ENCODE measurements at places on chromosomes 3 and 15.

DNA sequence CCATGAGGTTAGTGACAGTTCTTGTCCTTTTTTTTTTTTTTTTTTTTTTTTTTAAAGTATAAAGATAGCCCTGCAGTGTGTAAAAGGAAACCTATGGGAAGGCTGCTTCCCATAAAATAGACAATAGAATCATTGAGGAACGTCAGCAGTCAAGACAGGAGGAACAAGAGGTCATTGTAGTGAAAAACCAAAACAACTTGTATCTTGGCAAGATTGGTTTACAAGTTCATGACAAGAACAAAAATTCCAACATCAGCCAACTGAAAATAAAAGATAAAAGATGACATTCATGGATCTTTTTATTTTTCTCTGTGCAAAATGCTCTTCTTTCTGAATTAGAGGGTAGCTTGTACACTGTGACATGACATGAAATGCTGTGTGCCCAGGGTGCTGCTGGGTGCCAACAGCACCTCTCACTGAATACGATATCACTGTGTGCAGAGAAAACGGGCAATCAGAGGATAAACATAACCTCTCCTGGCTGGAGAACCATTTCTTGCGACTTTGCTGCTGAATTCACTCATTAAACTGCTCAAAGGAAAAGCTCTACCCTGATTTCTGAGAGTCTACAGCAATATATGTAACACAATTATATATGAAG lies 30.1 kb upstream of the IP6K2 start:
- H3K4me3 ChIP-seq: peak overlapping the region; percentile 13
- peak overlapping the region; percentile 76 for H3K27ac ChIP-seq

DNA sequence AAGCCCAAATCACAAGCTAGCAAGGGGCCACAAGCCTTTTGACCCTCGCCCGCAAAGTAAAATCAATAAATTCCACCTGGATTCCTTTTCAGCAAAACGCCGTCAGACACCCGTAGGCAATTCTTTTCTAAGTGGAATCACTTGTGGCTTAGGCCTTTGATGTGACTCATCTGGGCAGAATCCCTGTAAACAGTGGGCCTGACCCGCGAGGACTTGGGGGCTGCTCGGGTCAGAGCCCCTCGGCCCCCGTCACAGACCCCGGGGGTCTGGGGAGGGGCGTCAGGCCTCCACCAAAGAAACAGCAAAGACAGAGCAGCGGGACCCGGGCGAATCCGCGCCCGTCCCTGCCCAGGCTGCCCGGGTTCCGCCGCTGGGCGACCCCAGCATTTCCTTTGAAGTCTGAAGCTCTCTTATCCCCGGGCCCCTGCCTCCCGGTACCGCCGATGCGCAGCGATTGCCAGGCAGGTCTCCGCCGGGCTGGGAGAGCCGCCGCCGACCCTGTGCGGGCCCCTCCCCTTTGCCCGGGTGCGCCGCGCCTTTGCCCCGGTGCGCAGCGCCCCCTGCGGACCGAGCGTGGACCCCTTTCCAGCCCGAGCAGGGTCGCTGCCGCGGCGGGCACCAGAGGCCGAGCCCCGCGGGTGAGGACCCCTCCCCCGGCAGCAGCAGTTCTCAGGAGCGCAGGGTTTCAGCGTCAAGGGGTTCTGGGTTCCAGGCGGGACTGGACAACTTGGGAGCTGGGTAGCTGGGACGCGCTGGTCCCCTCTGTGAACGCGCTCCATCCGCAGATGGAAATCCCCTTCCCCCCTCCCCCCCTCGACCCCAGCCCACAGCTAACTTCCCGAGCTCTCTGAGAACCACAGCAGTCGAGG lies 178.3 kb downstream of the UACA start:
- H3K27me3 ChIP-seq: no peaks in the 10 kb centered on the region
- no peak overlapping the region for H3K4me3 ChIP-seq
- no peaks in the 10 kb centered on the region for H3K36me3 ChIP-seq
- no peaks in the 10 kb centered on the region for H3K4me1 ChIP-seq

- no peak overlapping the region for H3K4me3 ChIP-seq
- no peaks in the 10 kb centered on the region for H3K27me3 ChIP-seq
- H3K4me1 ChIP-seq: no peaks in the 10 kb centered on the region
- DNase-seq: no peak
- no peak overlapping the region for H3K27ac ChIP-seq
These were observed 136.0 kb downstream of the CD47 start for GRCh38 chr3:107954845-107955244.

DNA sequence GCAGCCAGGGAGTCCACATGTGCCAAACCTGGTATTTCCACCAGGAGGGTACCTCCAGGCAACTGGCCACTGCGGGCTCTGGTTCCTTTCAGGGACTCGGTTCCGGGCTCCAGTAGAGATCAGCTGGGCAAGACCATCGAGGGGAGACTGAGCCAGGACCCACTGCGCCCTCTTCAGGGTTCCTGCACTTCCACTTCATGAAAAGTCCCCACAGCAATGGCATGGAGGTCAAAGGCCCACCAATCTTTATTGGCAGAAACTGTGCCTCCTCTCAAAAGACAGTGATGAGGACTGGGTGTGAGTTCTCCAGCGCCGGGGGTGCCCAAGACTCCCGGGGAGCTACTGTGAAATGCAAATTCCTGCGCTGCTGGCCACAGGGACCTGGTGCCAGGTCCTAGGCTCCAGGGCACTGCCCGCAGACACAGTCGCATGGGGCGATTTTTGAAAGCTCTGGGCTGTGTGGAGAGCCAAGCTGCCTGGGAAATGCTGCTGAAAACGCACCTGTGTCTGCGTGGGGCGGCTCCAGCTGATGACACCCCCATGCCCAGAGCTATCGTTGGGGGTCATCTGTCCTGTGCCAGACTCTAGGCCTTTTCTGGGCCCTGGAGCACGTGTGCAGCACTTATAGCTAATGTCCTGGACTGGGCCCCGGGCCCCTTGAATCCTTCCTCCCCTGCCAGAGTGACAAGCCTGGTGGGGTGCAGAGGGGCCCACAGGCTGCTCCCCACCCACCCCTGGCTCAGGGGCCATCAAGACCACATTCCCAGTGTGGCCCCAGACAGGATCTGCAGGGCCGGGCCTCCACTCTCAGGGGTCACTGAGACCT lies 144.0 kb downstream of the NSMCE3 start:
- no peak for DNase-seq
- H3K27me3 ChIP-seq: no peaks in the 10 kb centered on the region
- H3K4me1 ChIP-seq: no peaks in the 10 kb centered on the region
- no peak overlapping the region for H3K27ac ChIP-seq
- no peak overlapping the region for H3K4me3 ChIP-seq

GRCh38 chr3:105077060-105077822 lies 289.5 kb upstream of the ALCAM start:
- no peak overlapping the region for H3K4me3 ChIP-seq
- no peaks in the 10 kb centered on the region for H3K4me1 ChIP-seq

- no peaks in the 10 kb centered on the region for H3K4me1 ChIP-seq
- no peak overlapping the region for H3K27ac ChIP-seq
- DNase-seq: no peak
- H3K4me3 ChIP-seq: no peak overlapping the region
- no peaks in the 10 kb centered on the region for H3K36me3 ChIP-seq
- H3K27me3 ChIP-seq: no peaks in the 10 kb centered on the region
These were observed 66.3 kb upstream of the NAALADL2 start for GRCh38 chr3:174792864-174793263.

DNA sequence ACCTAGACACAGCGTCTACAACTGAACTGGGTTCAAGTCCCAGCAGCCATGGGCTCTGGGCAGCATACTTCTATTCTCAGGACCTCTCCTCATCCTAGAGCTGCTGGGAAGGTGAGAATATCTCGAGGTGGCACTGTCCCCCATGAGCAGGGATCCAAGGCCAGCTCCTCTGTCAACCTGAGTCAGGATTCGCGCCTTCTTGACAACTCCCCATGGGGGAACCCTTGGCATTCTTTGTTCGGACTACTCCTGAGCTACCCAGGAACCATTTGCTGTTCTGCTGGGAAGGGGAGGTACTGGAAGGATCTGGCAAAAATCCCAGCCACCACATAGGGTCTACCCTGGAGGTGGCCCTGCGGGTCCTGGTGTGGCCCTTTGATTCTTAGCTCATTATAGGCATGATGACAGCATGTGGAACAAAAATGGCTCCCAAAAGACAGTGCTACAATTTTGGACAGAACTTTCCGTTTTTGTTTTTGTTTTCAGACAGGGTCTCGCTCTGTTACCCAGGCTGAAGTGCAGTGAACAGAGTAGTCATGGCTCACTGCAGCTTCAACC lies 22.3 kb downstream of the PLXNB1 start:
- DNase-seq: peak; percentile 19
- no peaks in the 10 kb centered on the region for H3K27me3 ChIP-seq
- peaks cover 4% of the 10 kb centered on the region for H3K4me1 ChIP-seq
- peaks cover 10% of the 10 kb centered on the region for H3K36me3 ChIP-seq
- H3K27ac ChIP-seq: no peak overlapping the region

- no peaks in the 10 kb centered on the region for H3K36me3 ChIP-seq
- H3K27me3 ChIP-seq: no peaks in the 10 kb centered on the region
- peak; percentile 73 for DNase-seq
- H3K4me3 ChIP-seq: peak overlapping the region; percentile 84
- H3K4me1 ChIP-seq: peaks cover 6% of the 10 kb centered on the region
- peak overlapping the region; percentile 99 for H3K27ac ChIP-seq
These were observed 747 bp upstream of the ZNF592 start for GRCh38 chr15:84747416-84748273.

GRCh38 chr15:58724466-58724865 lies 25.0 kb downstream of the ADAM10 start:
- no peaks in the 10 kb centered on the region for H3K36me3 ChIP-seq
- H3K27ac ChIP-seq: no peak overlapping the region
- H3K4me3 ChIP-seq: no peak overlapping the region
- DNase-seq: no peak
- no peaks in the 10 kb centered on the region for H3K27me3 ChIP-seq

- no peaks in the 10 kb centered on the region for H3K27me3 ChIP-seq
- peak; percentile 57 for DNase-seq
- H3K4me3 ChIP-seq: peak within 1 kb of the TSS; percentile 43
- no peaks in the 10 kb centered on the region for H3K36me3 ChIP-seq
- no peak within 1 kb of the TSS for H3K27ac ChIP-seq
These were observed at the start of gene CFAP161 for GRCh38 chr15:81133782-81134461. TSS of gene CFAP161 (plus strand) at chr15:81134270. CDS start at chr15:81134330, 60 bp downstream.

GRCh38 chr3:36615861-36616260 lies 148.5 kb downstream of the DCLK3 start:
- no peak for DNase-seq
- H3K4me3 ChIP-seq: no peak overlapping the region
- H3K27ac ChIP-seq: no peak overlapping the region
- no peaks in the 10 kb centered on the region for H3K36me3 ChIP-seq

DNA sequence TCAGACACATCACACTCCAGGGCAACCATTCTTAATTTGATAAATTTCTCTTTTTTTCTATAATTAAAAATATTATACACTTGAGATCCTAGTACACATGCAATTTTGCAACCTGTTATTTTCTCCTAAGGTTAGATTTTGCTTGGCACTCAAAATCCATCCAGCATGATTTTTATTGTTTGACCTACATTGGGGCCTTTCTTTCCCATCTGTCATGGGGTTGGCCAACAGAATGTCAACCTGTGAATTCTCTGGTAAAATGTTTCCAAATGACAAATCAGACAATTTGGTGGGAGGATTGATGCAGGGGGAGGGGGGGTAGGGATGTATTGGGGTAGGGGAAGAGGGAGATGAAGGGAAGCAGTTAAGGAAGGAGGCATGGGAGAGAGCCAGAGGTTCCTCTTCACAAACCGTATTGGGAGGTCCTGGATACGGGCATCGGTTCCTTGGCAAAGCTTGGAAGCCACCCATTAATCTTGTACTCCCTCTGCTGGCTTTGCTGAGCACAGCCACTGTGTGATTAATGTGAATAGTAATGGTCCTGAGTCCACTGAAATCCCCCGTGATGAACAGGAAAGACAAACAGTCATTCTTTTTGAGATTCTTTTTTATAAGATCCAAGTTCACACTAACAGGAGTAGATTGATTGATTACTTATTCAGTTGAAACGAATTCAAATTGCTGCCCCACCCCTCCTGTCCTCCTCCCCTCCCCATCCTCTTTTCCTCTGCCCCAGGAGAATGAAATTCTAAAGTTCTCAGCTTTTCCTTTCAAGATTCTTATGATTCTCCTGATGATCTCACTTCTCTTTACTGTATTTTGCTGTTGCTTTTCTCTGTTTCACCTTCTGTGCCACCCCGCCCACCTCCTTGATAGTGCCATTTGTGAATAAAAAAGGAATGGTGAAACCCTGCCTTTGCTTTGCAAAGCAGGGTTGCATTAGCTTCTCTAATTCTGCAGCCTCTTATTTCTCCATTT lies 82.2 kb upstream of the SLC25A26 start:
- H3K4me1 ChIP-seq: no peaks in the 10 kb centered on the region
- H3K27ac ChIP-seq: no peak overlapping the region
- no peaks in the 10 kb centered on the region for H3K36me3 ChIP-seq

DNA sequence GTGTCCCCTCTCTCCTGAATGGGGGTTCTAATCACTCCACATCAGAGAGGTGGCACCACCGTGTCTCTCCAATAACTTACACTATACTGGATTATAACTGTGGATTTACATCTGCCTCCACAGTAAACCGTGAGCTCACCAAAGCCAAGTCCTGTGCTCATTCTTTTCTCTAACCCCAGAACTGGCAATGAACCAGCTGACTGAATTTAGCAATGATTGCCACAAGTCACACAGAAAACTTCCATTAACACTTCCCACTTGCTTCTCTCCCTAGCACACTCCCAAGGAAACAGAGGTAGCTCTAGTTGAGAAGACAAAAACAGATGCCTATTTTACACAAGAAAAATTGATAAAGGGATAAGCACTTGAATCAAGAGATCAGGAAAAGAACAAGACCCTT lies 361.3 kb downstream of the ULK4 start:
- H3K27ac ChIP-seq: no peak overlapping the region
- no peak overlapping the region for H3K4me3 ChIP-seq
- H3K27me3 ChIP-seq: no peaks in the 10 kb centered on the region
- H3K36me3 ChIP-seq: no peaks in the 10 kb centered on the region
- no peak for DNase-seq

- no peaks in the 10 kb centered on the region for H3K27me3 ChIP-seq
- no peak overlapping the region for H3K4me3 ChIP-seq
- no peaks in the 10 kb centered on the region for H3K36me3 ChIP-seq
- no peak for DNase-seq
- H3K4me1 ChIP-seq: no peaks in the 10 kb centered on the region
These were observed 30.2 kb downstream of the ABI3BP start for GRCh38 chr3:100963041-100963440.

GRCh38 chr3:39183211-39184080 lies 8.9 kb downstream of the XIRP1 start:
- no peaks in the 10 kb centered on the region for H3K27me3 ChIP-seq
- no peak overlapping the region for H3K4me3 ChIP-seq
- H3K4me1 ChIP-seq: peaks cover 7% of the 10 kb centered on the region
- H3K27ac ChIP-seq: peak overlapping the region; percentile 98
- no peak for DNase-seq

GRCh38 chr3:50121072-50122032 lies 32.6 kb downstream of the RBM5 start:
- peak; percentile 85 for DNase-seq
- peaks cover 20% of the 10 kb centered on the region for H3K4me1 ChIP-seq
- no peaks in the 10 kb centered on the region for H3K36me3 ChIP-seq
- H3K27me3 ChIP-seq: no peaks in the 10 kb centered on the region

DNA sequence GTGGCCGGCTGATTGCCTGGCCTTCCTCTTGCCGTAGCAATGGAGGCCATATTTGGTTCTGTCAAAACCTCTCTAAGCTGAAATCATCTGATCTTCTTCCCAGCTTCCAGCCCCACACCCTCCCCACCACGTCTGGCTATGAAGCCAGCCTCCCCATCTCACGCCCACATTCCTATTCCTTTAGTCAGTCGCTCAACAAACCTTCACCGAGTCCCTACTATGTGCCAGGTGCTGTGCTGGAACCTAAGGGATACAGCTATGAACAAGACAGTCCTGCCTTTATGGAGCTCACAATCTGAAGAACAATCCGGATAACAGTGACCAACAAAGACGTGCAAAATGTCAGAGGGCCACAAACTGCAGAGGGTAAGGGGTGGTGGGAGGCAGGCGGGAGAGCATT lies 31.9 kb upstream of the SMAD6 start:
- no peak for DNase-seq
- H3K27me3 ChIP-seq: no peaks in the 10 kb centered on the region
- no peak overlapping the region for H3K4me3 ChIP-seq
